ENCODE measurements at places on chromosomes 5 and 9. TPM values are rescaled to one million over a fixed set of nuclear protein-coding genes. Genes with fewer than 3 reads are reported as not detected.

- DNase-seq, result no peak
These were observed 6.5 kb upstream of the SPATA24 start for GRCh38 chr5:139410121-139410992.

DNA sequence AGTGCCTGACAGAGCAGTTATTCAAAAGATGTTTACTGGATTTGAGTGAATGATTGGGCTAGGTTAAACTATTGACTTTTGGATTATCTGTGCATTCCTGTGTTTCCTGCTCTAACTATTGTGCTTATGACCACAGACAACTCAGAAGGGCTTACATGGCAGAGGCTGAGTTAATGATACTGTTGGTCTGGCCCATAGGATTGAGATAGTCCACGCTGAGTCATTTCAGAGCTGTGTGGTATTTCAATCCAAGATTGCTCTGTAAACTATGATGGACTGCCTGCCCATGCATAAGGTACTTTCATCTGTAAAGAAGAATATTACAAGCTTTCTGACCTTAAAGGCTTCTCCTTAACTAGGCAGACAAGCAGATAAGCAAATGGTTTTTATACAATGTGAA, 49.1 kb upstream of the SLIT3 start:
- no peak for DNase-seq

DNA sequence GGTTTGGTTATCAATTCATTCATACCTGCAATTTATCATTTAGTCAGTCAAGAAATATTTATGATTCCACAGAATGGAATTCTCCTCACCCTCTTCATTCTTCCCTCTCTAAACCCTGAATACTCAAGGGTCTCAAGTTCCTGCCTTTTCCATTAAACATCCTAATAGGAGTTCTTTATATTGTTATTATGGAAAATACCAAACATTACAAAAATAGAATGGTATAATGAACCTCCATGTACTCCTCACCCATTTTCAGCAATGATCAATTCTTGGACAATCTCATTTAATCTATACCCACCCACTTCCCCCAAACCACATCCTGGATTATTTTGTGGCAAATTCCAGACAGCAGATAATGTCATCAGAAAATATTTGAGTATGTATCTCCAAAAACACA, 74.5 kb downstream of the ADAMTS12 start:
- no peak for DNase-seq

DNA sequence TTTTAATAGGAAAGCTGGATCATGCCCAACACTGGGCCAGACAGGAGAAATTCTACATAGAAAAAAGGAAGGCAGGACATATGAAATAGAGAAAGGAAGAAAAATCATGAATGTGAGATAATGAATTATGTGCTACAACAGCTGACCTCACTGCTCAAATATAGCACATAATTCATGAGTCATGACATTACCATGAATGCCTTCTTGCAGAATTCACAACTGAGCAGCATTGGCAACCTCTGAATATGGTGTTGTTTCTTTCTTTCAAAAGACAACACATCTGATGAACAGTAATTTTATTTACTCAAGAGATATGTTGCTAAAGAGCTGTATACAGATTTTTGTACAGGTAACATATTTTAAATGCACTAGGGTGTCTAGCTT, 34.4 kb downstream of the APBA1 start:
- no peak for DNase-seq

DNA sequence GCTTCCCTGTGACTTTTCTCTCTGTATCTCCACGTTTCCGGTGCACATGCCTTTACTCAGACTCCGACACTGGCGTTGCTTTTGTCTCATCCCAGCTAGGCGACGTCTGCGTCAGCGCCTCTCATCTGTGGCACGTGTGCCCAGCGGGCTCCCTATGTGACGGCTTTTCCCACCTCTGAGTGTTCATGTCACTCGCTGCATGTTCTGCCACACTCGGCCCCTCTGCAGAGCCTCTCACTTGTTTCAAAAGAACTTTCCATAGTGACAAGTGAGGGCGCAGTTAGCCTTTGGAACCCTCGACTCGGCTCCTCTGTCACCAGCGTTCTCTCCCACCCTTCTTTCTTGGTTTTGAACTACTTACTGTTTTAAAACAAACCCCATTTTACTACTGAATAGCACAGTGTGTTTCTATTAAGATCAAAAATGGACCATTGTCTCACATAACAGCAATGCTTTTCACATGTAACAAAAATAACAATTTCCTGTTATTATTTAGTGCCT, 113.4 kb upstream of the CACNA1B start:
- DNase-seq, result no peak

DNA sequence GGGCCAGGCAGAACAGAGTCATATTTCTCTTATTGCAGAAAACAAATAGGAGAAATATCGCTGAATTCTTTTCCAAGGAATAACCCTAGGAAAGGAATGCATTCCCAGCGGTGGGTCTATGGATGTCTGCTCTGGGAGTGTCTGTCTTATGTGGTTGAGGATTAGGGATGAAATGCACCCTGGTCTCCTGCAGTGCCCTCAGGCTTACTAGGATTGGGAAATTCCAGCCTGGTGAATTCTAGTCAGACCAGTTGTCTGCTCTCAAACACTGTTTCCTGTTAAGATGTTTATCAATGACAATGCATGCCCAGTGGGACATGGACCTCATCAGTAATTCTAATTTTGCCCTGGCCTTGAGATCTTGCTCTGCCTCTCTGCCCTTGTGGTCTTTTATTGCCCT, 136.1 kb upstream of the ELAVL2 start:
- DNase-seq, result no peak

DNA sequence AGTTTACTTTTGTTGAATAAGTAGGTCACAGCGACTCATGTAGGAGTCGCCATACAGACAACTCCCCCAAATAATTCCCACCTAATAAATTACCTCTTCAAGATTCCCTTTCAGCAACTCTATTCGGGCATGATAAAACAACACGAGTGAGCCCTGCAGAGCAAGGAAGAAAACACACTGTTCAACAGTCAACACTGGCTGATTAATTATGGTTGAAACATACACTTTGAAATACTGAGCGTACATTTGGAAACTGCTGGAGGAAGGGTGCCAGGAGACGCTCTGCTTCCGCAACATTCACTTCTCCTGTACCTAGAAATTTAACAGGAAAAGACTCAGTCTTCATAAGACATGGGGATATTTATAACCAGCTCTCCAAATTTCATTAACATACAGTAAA, 117.5 kb downstream of the TTC39B start:
- DNase-seq, result no peak

GRCh38 chr5:143131972-143132371, 271.5 kb downstream of the NR3C1 start:
- DNase-seq, result no peak

GRCh38 chr9:80664327-80665210, 1024.8 kb downstream of the TLE1 start:
- DNase-seq, result no peak

GRCh38 chr5:71972777-71973473, 134.3 kb upstream of the MAP1B start:
- DNase-seq, result no peak

DNA sequence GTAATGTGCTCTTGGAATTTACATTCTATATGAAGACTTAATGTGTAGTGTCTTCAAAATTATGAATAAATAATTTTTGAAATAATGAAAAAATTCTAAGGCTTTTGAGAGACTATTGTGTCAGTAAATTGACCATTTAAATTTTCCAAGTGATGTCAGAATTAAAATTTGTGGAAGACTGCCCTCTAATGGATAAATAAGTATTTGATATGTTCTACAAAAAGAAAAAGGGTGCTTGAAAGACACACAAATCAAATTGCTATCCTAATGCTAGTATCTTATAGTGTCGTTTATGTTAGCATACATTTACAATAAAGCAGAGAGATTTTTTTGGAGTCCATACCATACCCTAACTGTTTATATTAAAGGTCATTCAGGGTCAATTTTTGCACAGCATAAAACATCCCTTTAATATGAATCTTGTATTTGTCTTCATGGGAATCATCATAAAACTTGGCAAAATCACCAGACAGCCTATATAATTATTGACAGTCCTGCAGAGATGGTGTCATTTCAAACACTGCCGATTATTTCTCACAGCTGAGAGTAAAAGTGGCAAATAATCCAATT, 120.8 kb upstream of the SLC27A6 start:
- DNase-seq, result no peak

- no peak for DNase-seq
These were observed 6.4 kb downstream of the ABLIM3 start for GRCh38 chr5:149147676-149148075.

- DNase-seq, result no peak
These were observed 42.3 kb upstream of the NKD2 start for GRCh38 chr5:966345-966710.

DNA sequence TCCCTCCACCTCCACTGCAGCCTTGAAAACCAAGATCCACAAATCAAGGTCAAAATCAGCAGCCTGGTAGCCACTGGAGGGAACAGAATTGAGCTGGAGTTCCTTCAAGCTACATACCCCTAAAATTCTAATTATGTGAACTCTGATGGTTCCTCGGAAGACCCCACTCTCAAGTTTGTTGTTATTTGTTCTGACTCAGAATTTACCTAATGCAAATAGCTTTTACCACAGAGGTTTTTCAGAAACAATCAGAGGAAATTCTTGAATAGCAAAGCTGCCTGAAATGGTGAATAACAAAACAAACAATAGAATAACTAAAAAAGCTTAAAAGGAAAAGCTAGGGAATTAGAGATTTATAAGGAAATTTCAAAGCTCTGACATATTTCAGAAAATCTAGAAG, 220.0 kb downstream of the CDH18 start:
- no peak for DNase-seq

DNA sequence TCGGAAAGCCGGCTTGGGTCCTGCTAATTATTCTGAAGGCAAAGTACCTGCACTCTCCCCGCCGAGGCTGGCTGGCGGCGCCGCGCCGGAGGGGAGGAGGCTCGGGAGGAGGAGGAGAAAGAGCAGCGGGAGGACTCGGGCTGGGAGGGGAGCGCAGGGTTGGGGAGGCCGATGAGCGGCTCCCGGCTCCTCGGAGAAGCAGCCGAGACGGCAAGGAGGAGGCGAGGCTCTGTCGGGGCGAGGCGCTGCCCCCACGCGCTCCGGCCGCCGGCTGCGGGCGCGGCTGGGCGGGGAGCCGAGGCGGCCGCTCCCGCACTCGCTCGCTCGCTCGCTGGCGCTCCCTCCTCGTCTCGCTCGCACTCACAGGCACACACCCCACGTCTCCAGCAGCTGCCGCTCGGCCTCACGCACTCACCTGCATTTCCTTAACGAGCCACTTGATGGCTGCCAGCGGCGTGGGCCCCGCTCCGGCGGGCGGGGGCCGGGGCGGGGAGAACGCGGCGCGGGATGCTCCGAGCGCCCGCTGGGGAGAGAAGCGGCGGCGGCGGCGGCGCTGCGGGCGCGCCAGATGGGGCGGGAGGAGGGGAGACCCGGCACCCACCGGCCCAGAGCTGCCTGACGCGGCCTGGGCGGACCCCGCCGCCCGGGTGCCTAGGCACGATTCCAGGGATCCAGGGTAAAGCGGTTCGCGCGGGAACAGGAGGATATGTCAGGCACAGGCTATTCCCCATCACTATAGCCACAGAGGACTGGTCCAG, at the start of gene PTPRD:
Gene PTPRD, minus strand, starts transcription at position 362 of the 758 bp plus-strand sequence.
- peak; percentile 35 for DNase-seq

DNA sequence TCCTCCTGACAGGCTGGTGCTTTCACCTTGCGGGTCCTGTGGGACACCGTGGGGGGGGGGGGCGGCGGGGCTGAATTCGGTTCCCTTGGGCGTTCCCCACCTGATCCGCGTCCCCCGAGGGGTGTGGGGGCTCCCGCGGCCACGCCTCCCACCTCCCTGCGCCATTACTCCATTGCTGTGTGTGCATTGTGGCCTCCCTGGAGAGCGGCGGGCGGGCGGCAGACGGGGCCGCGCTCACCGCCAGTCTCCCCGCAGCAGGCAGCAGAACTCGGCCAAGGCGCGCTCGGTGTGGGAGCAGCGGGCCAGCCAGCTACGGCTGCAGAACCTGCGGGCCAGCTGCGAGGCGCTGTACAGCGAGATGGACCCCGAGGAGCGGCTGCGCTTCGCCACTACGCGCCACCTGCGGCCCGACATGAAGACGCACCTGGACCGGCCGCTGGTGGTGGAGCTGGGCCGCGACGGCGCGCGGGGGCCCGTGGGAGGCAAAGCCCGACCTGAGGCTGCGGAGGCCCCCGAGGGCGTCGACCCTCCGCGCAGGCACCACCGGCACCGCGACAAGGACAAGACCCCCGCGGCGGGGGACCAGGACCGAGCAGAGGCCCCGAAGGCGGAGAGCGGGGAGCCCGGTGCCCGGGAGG, 145.3 kb downstream of the CACNA1B start:
- DNase-seq, result no peak

DNA sequence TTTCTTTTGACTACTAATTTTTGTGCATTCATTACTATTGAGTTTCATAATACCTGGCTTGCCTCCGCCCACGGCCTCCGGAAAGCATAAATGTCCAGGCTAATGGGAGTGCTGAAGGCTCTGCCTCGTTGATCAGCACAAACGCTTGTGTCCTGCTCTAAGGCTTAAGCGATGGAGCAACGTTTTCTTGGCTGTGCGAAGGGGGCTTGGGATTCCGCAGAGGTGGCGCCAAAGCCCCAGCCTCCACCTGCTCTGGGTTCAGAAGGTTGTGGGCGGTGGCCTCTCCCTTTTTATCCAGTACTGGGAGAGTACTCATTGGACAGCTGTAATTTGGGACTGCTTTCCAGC, 19.7 kb downstream of the ANXA2R start:
- DNase-seq, result peak; percentile 43

DNA sequence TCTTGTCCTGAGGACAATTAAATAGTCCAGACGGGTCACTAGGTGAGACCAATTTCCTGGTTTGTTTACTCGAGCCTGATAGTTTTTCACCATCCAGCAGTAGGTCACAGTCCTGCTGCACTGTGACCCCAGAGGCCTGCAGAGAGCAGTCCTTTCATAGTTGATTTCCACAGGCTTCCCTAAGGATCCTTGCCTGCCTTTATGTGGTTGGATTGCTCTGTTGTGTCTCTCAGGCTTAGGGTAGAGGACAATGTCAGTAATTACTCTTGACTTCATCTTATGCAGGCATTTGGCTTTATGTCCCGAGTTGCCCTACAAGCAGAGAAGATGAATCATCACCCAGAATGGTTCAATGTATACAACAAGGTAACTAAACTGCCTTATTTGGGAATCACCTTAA, 9.0 kb upstream of the CATSPER3 start:
- DNase-seq, result no peak

DNA sequence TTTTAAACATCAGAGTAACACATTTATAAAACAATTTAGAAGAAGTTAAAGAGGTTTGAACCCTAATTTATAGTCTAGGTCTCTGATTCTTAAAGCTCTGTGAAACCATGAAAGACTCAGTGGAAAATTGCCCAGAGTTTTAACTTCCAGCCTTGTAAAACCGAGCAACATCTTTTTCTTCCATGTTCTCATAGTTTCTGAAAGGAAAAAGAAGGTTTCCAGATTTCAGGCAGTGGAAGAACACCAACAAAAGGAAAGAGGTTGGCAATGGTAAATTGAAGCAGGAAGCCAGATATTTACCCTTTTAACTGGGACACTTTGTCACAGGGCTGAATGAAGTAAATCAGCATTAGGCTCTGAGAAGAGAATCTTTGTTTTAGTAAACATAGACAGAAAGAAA, 1999.3 kb downstream of the MAT2B start:
- no peak for DNase-seq

Gene NTRK2
- total RNA-seq, result 5.7 TPM

Gene ADAMTS13
- 4.4 TPM for total RNA-seq

Gene PCDHGA4
- 0.37 TPM for total RNA-seq

Gene ZBED3
- total RNA-seq, result 9.5 TPM

Gene BTNL9
- 4.1 TPM for total RNA-seq

Gene LCN15
- 8.0 TPM for total RNA-seq

Gene FTMT
- not detected for total RNA-seq

Gene ARHGEF39
- 5.2 TPM for total RNA-seq

Gene PPP1R2B
- total RNA-seq, result not detected

Gene PDZD2
- total RNA-seq, result 1.6 TPM

Gene OTP
- total RNA-seq, result not detected

Gene CDC26
- 25.6 TPM for total RNA-seq

Gene ADAMTS6
- total RNA-seq, result 0.46 TPM

Gene GPR150
- 0.45 TPM for total RNA-seq
